ENCODE measurements at places on chromosomes 5 and 9. TPM values are rescaled to one million over a fixed set of nuclear protein-coding genes. Genes with fewer than 3 reads are reported as not detected.
A peak's percentile ranks its signal among the peaks of the same experiment; 100 is the strongest.

IFNA13 gene
- total RNA-seq, result not detected

DNA sequence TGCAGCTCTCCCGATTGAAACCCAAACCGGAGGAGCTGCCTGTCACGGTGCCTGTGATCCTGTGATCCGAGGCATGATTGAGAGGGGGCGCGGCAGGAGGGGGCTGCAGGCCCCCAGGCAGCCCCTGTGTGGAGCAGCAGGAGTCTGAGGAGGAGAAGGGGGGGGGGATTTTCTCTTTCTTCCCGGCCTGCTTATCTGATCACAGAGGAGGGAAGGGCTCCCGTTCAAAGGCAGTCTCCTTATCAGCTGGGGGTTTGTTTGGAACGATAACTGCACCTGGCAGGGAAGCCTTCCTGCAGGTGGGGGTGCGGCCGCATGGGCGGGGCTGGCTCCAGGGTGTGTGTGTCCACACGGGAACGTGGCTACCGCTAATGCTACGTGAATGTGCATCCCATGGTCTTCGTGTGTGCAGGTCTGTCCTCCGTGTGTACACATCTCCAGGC lies 38.4 kb downstream of the LMX1B start:
- no peaks in the 10 kb centered on the region for H3K4me1 ChIP-seq
- peaks cover 56% of the 10 kb centered on the region for H3K27me3 ChIP-seq
- DNase-seq, result no peak
- H3K36me3 ChIP-seq, result no peaks in the 10 kb centered on the region
- no peak overlapping the region for H3K27ac ChIP-seq

DNA sequence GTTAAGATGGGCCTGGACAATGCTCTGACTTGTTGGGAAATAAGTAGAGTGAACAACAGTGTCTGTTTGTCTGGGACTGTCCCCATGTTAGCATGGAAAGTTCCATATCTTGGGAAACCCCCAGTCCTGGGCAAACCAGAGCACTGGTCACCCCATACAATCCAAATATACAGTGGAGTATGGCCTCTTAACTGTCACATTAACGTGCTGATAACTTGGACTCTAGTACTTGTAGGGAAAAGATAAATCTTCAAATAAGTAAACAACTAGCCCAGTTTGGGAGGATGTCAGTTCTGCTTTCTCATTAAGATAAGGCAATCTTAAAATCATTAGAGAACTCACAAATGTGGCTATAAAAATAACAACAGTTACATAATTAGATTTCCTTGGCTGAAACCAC lies 47.6 kb upstream of the JAK2 start:
- H3K36me3 ChIP-seq, result peaks cover 4% of the 10 kb centered on the region
- peak overlapping the region; percentile 81 for H3K4me3 ChIP-seq
- peak overlapping the region; percentile 98 for H3K27ac ChIP-seq

CDC20B gene
- total RNA-seq, result 0.28 TPM

GRCh38 chr5:31707329-31707728 lies 68.4 kb downstream of the PDZD2 start:
- DNase-seq, result no peak
- H3K27me3 ChIP-seq, result no peaks in the 10 kb centered on the region
- H3K36me3 ChIP-seq, result no peaks in the 10 kb centered on the region
- no peaks in the 10 kb centered on the region for H3K4me1 ChIP-seq
- H3K4me3 ChIP-seq, result no peak overlapping the region

GRCh38 chr9:16628413-16628812 lies 242.1 kb downstream of the BNC2 start:
- DNase-seq, result no peak
- no peaks in the 10 kb centered on the region for H3K36me3 ChIP-seq
- H3K4me3 ChIP-seq, result no peak overlapping the region
- no peaks in the 10 kb centered on the region for H3K4me1 ChIP-seq
- no peak overlapping the region for H3K27ac ChIP-seq

DNA sequence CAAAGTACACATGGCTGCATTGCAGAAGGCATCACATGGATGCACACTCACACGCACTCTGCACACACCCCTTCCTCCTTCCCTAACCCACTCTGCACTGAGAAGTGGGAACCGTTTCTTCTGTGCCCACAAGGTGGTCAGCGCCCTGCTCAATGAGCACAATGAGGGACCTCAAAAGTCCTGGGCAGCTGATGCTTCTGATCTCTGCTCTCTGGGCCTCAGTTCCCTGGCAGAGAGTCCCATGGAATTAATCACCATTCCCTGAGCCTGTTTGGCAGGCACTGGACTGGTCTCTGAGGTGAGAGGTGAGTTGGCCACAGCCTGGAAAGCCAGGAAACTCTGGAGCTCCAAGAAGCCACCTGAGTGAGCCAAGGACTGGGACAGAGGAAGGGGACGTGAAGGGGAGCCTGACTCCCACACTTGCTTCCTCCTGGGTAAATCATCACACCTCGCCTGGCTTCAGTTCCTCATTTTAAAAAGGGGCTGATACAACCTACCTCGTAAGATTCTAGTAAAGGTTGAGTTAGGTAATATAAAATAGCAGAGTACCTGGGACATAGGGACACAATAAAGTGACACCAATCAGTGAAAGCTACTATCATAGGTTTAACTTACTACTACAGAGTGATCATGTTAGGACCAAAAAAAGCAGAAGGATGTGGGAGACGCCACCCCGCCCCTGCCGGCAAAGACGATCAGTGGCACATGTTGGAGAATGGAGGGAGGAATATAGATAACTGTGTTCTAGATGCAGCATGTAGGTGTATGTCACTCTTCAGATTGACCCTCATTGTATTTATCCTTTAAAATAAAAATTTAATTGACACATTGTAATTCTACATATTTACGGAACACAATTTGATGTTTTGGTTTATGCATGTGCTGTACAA lies 21.1 kb upstream of the IGFBPL1 start:
- no peaks in the 10 kb centered on the region for H3K4me1 ChIP-seq
- H3K4me3 ChIP-seq, result no peak overlapping the region
- peaks cover 21% of the 10 kb centered on the region for H3K27me3 ChIP-seq
- no peaks in the 10 kb centered on the region for H3K36me3 ChIP-seq

DNA sequence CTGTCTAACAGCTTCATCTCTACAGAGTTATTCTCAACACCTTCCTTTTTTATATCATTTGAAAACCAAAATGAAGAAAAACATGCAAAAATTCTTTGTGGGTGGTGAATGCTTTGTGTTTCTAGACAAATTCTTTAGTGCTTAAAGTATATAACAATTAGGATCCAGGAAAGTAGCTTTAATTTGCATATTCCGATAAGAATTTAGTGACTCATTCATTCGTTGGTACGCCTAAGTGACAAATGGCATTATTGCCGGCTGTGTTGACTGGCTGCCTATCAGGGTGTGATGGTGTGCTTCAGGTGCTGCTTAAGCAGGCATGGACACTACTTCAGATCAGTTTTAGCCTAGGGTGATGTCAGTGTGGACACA lies 35.2 kb downstream of the LMNB1 start:
- H3K4me1 ChIP-seq, result peaks cover 29% of the 10 kb centered on the region
- peak overlapping the region; percentile 67 for H3K27ac ChIP-seq
- peaks cover 39% of the 10 kb centered on the region for H3K36me3 ChIP-seq
- no peak overlapping the region for H3K4me3 ChIP-seq

HRCT1 gene
- not detected for total RNA-seq

DNA sequence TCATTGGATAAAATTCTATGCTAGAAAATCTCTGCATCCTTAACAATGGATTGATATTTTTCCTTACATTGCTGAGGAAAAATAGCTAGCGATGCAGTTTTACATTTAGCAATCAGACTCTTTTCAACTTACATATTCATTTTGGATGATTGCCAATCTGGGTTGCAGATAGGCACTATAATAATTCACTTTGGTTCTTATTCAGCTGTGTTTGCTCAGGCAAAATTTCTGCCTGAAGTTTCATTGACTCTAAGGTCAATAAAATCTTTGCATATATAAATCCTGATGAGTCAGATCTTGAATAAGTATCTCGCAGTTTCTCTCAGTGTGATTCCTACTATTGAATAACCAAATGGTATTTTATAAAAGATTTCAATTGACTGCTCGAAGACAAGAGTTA lies 1105.8 kb downstream of the CDH18 start:
- no peaks in the 10 kb centered on the region for H3K36me3 ChIP-seq
- no peak overlapping the region for H3K27ac ChIP-seq
- no peak for DNase-seq
- no peaks in the 10 kb centered on the region for H3K4me1 ChIP-seq
- no peaks in the 10 kb centered on the region for H3K27me3 ChIP-seq

DNA sequence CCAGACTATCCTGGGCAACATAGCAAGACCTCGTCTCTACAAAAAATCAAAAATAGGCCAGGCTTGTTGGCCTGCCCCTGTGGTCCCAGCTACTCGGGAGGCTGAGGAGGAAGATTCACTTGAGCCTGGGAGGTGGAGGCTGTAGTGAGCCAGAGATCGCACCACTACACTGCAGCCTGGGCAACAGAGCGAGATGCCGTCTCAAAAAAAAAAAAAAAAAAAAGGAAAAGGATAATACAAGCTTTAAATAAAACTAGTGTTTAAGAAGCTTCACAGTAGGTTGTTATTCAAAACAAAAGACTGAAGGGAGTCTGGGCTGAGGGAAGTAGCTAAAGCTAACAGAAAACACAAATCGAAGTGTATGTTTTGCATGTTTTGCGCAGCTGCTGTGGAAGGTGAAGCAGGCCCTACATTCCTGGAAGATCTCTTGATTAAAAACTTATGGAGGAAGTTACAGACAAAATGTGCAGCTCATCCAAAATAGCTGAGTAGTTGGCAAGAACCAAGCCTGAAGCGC lies 581 bp upstream of the C9orf40 start:
- H3K27me3 ChIP-seq, result no peaks in the 10 kb centered on the region
- no peak for DNase-seq
- peak overlapping the region; percentile 90 for H3K27ac ChIP-seq
- H3K4me1 ChIP-seq, result peaks cover 20% of the 10 kb centered on the region

KIF2A gene
- 161 TPM for total RNA-seq
